ENCODE measurements at places on chromosomes 6 and 20.

GRCh38 chr6:150293423-150294173 is 75.2 kb upstream of the IYD start:
- DNase-seq = peak; percentile 70

DNA sequence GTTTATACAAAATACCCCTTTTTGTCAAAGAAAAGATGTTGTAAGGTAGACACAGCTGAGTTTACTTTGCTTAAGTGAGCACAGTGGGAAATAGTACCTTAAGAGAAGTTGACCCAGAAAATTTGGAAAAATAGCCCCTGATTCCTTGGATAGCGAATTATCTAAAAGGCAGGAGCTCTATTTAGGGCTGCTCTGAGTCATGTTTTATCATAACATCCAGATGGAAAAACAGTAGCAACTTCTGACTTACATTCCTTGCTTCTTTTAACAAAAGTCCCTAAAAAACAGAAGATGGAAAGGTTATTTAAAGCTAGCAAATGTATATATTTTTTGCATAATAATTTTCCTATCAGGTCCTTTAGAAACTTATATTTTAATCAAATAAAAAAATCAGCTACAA is 59.0 kb downstream of the THEMIS start:
- DNase-seq = peak; percentile 35

- no peak for DNase-seq
Observed at GRCh38 chr6:160795721-160796120, 93.7 kb downstream of the PLG start.

DNA sequence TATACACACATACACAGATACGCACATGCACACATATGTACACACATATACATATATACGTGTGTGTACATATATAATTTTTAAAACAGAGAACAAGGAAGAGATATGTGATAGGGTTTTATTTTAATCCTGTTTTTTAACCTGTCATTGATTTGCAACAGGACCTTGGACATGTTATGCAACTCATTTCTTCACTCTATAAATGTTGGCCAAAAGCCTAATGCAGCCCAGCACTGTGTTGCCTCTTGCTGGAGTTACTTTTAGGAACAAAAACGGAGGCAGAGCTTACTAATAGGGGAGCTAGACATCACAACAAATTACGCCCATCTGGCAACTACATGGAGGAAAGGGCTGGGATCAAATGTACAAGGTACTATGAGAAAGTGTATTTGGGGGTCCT is 179.9 kb upstream of the TAB2 start:
- no peak for DNase-seq

DNA sequence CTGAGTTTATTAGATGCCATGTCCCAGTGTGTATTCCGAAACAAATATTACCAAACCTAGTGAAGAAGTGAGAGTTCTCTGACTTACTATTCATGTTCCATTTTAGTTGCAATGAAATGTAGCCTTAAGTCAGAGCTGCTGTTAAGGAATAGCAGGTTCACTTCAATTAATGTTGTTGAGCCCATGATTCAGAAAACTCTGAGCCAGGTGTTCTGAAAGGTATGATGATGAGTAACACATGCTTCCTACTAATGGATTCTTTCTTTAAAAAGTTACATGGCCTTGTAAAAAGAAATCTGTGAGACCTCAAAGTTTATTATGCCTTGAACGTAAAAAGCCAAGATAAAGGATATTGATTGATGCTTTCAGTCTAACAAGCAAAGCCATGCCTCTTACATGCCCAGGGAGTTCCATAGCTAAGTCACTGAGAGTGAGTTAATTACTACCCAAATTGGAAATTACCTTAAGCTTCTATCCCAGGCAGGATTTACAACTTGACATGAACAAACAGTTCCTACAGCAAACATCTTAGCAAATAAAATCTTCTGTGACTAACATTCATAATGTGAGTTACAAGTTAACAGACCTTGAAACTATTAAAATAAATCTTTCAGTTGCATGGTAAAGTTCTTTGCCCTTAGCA is 122.9 kb downstream of the AKAP7 start:
- DNase-seq = no peak

DNA sequence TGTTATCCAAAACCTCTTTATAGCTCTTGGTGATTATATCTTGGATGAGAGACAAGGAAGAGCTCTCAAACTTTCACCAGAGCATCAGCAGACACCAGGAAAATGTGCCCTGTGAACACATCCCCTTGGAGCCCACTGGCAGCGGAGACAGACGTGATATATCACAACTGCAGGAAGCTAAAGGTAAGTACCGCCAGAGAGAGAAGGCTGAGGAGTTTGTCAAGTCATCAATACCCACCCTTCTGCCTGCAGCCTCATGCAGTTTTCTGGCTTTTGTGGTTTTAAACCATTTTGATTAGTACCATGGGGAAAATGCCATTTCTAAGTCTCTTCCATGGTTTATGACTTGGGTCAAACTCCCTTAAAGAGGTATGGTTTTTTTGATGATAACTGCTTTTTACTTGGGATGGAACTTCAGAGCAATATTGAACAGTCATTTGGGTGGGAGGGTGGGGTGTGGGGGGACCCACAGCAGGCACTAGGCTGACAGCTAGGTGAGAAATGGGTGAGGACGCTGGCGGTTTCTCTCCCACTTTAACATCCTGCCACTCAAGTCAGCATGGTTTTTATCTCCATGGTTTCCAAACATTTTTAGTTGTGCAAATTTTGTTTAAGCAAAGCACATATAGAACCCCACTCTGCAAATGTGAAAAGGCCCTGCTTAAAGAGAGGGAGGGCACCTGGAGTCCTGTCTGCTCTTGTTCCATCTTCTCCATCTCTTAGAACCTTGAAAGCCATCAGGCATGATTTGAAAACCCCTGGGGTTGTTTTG is 108.4 kb downstream of the SCML4 start:
- DNase-seq = no peak

DNA sequence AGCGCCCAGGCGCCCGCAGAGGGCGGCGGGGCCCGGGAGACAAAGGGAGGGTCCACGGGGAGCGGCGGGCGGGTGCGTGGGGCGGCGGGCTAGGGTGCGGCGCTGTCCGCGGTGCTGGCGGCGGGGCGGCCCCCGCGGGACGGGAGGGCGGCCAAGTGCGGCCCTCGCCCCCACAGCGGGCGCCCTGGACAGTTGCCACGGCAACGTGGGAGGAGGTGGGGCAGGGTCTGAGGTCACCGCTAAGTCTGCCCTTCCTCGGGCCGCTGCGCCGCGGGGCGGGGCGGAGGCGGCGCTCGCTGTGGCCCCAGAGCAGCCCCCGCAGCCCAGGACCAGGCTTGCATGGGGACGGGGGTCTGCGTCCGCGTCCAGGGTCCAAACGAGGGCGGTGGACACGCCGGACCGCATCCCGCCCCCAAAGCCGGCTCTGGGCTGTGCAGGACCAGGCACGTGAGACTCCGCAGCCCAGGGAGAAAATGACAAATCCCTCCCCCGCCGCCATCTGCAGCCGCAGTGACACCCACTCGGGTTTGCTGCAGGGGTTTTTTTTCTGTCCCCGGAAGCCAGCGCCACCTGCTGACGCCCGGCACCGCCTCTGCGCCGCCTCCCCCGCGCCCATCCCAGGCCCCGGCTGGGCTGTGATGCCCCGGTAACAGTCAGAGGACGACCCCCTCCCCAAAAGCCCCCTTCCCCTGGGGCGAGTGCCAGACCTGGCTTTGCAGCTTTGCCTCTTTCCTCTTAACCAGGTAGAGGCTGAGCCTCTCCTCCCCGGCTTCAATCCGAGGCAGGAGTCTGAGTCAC is 36.8 kb downstream of the YTHDF1 start:
- DNase-seq = peak; percentile 56

- DNase-seq = no peak
Observed at GRCh38 chr6:144660561-144661115, 375.5 kb downstream of the UTRN start.

DNA sequence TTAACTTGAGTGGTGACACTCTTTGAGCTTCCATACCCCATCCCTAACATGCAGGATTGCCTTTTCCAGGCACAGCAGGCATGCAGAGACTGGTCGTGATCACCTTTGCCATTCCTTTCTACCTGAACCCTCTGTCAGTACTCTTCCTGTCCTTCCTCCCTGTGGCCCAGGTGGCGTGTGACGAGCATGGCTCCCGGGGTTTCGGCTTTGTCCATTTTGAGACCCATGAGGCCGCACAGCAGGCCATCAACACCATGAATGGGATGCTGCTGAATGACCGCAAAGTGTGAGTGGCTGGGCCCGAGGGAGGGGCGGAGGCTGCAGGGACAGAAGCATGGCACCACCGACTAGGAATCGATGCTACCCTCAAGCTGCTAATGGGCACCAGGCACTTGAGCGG is 6.7 kb downstream of the PABPC1L start:
- DNase-seq = no peak

DNA sequence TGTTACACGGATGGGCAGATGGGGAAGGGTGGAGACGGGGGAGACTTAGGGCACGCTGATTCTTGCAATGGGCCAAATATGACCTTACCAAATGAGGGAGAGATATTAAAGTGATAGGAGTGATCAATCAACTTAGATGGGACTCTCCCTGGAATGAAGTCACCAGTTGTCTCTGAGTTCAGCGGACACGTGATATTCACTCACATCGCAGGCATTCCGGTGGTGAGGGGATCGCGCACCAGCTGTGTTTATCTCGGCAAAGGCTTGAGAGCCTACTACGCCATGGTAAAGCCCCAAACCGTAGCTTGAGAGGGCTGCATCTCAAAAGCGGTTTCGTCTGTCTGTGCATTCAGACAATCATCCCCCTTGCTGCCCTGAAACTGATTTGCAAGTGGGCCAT is 5.5 kb downstream of the BMP7 start:
- DNase-seq = no peak

DNA sequence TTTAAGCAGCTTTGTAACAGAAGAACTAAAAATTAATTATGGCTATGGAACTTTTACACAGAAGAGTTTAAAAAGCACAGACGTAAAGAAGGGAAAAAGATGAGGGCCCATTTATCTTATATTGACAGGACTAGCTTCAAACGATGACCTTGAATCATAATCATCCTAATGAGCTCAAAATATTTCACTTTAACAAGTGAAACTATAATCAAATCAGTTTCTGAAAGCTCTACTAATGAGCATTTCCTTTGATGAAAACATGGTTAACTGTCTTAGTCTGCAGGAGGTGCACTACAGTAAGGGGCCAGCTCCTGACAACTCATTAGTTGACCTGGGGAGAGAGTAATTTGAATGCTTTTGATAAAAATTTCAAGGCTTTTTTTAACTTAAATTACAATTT is 228.0 kb upstream of the DEFB112 start:
- DNase-seq = no peak

GRCh38 chr6:118586746-118587485 is 38.8 kb downstream of the PLN start:
- no peak for DNase-seq

DNA sequence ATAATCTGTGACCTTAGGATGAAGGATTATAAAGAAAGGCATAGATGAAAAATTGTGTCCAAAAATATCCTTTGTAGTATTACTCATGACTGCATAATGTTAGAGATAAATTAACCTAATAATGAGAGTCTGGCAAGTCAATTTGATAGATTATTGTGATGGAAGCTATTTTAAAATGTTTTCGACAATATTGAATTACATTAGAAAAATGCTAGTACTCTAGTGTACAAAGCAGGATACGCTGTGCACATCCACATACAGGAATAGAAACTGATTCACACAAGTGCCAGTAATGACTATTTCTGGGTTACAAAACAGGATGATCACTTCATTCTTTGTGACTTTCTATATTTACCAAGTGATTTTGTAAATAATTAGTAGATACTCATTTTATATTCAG is 3.3 kb downstream of the SLC17A2 start:
- no peak for DNase-seq

GRCh38 chr6:27608916-27609883 is 136.3 kb upstream of the ZNF184 start:
- peak; percentile 53 for DNase-seq

DNA sequence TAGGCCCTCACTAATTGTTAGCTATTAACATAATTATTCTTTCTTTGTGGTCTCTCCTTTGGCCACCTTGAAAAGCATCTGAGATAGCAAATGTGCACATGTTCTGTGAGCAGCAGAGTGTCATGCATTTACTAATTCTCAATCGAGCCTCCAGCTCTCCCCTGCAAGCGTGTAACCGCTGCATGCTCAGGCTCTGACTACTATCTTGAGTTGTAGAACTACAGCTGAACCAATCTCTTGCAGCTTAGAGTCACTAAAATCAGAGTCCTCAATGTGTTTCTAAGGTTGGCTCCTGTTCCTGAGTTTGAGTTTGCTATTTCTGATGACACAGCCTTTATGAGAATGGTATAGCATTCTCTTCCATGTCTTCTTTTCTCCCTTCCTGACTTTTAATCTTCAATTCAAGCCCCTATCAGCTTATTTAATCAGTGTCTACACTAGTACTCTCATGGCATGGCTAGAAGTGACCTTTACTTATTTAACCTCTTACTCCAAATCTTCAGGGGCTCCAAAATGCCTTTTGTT is 65.5 kb downstream of the PPP1R3G start:
- DNase-seq = no peak

DNA sequence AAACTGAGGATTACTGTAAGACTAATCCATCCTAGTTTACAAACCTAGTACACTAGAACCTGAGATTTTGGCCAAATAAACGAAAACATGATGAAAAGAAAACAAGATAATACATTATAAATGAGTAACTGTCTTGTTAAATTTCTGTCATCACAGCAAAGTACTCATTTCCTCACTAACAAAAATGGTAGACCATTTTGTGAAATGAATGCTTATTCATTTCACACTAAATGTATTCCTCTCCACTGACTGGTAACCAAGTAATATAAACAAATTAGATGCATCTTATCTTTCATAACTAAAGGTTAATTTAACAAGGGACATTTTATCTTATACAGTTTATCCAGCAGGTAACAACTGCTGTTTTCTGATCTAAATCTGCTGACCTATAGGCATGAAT is 143.7 kb downstream of the REV3L start:
- DNase-seq = no peak

GRCh38 chr6:132511831-132512220 is 1.1 kb downstream of the STX7 start:
- no peak for DNase-seq
